CD4-positive, alpha-beta memory T cell (primary cell): ENCODE measurements at places on chromosomes 5 and 9.
A peak's percentile ranks its signal among the peaks of the same experiment; 100 is the strongest.

DNA sequence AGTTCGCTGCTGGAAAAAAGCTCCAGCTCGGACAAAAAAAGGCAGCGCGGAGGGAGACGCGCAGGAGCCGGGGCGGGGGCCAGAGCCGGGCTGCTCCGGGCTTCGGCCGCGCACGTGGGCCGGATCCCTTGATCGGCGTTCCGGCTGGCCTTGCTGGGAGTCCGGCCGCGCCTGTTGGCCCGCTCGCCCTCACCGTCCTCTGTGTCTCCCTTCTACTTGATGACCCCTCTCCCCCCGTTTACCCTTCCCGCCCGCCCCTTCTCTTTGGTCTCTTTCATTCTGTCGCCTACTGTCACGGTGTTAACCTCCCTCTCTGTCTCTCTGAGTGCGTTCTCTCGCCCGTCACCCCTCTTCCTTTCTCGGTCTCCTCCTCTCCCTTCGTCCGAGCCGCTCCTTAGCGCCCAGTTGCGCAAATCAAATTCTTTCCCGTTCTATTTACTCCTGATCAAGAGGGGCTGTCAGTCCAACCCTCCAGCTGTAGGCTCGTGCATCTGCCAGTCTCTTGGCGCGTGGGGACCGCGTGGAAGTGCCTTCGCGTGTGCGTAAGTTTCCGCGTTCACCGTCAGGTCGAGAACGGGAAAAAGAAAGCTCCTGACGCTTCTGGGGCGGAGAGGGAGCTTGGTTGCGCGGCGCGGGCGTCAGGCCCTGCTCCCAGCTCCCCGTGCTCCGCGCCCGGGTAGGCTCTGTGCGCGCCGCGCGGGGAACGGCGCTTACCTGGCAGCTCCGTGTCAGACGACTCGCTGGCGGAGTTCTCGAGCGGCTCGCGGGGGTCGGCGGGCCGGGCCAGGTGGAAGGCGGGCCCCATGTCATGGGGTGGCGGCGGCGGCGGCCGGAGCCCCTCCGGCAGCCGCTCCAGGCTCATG is 798 bp downstream of the PITX1 start:
- DNase-seq = no peak

DNA sequence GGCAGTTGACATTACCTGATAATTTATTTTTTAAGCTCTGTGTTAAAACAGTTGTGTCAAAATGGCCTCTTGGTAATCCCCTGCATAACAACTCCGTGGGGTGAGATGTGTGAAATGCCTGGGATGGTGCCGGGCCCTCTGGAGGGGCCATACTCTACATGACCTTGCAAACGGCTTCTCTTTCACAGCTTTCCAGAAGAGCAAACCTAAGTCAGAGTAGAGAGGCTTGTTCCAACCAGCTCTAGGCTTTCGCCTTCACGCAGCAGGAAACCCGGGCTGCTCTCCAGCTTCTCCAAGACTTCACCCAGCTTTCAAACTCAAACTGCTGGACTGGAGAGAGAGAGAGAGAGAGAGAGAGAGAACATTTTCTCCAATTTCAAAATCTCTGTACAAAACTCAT is 120.1 kb downstream of the SNX18 start:
- no peak for DNase-seq

DNA sequence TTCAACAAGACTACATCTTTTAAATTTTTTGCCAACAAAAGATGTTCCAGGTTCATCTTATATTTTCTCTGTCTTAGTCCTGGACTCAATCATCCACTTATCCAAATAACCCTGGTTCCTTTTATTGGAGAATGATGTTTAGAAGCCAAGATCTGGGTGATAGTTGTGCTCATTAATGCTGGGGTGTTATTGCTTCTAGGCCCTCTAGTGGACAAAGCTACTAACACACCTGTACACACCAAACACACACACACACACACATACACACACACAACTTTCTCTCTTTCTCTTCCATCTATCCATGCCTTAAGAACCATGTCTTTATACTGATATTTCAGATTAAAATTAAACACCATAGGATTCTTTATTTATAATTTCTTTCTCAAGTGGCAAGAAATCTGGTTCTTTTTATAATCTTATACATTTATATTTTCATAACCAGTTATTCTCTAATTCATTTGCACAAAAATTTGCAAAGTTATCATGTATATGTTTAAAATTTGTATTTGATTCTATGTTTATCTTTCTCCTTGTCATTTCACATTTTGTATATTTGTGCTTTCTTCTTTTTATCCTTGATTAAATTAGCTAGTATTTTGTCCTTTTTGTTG is 179.1 kb upstream of the SMIM23 start:
- DNase-seq = no peak

GRCh38 chr5:154230526-154230925 is 40.0 kb downstream of the GALNT10 start:
- DNase-seq = no peak

DNA sequence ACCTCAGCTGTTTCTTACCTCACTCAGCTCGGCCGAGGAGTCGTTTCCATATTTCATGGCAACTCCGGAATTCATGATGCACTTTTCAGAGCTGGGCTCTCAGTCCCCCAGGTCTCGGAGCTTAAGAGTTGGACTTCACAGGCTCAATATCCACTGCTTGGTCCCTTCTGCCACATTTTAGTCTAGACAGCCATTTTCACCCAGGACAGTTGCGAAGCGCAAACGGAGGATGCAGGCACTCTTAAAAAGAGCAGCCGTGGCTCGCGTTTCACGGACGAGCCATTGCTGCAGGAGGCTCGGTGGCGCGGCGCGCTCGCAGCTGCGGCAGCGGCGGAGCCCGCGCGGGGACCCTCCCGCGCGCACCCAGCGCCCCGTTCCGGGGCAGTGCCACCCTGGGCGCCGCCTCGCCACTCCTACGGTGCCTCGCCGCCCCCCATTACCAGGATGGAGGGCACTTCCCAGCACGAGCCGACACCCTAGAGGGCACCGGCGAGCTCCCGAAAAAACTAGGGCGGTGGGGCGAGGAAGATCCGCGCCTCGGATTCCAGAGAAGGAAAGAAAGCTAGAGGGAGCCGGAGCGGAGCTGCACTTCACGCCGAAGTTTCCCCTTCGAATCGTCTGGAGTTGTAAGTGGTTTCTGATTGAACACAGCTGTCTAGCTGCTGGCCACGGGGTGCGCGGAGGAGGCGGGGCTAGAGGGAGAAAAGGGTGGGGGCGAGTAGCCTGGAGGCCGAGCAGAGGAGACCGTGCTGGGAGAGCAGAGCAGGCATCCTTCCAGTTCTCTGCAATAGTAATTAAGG is 140.3 kb downstream of the TSSK1B start:
- peak; percentile 75 for DNase-seq

DNA sequence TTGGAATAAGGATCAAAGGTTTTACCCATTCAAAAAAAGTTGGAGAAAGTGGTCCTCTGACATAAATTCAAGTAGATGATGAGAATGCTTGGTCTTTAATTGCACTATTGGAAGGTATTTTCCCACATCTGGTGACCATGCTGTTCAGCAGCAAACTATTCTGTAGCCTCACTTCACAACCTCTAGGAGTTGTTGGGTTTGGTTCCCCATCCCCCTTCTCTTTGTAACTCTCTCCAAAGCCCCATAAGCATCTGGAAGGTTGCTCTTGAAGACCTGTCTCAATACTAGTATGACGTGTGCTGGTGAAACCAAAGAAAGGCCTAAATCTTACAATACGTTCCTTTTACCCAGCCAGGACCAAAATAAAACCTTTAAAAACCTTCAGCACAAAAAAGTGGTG is 8.5 kb downstream of the RGMB start:
- no peak for DNase-seq

DNA sequence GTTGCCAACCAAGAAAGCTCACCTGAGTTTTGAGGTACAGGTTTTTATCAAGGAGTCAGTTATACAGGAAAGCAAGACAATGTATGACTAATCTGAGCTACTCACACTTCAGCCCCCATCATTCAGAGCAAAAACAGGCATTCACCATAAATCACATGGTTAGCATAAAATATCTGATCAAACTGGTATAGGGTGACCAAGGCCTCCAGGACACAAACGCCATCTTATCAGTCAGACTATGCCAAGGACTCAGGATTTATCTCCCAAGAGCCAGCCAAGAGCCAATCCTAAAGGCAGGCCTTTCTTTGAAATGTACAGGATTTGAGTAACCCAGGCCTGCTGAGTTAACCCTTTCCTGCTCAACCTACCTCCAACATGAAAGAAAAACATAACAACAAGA is 313.0 kb upstream of the NREP start:
- DNase-seq = no peak

- DNase-seq = no peak
Measured at GRCh38 chr5:37876943-37877342, 37.1 kb upstream of the GDNF start.

GRCh38 chr5:172795318-172795977 is 24.5 kb upstream of the DUSP1 start:
- DNase-seq = no peak

DNA sequence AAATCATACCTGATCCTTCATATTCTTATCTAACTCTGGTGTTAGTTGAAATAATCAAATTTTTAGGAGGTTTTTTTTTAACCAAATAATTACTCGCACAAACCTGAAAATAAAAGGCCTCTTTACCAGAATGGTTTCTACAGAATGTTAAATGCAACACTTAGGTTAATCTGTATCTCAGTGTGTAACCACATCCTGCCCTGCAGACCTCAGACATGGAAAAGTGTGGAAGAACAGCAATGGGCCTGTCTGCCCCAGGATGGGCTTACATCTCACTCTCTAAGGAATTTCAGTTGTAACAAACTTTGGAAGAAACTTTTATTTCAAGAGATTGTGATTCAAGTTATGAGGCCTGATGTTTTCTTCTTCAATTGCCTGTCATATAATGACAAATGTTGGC is 32.5 kb upstream of the MIER3 start:
- DNase-seq = no peak

DNA sequence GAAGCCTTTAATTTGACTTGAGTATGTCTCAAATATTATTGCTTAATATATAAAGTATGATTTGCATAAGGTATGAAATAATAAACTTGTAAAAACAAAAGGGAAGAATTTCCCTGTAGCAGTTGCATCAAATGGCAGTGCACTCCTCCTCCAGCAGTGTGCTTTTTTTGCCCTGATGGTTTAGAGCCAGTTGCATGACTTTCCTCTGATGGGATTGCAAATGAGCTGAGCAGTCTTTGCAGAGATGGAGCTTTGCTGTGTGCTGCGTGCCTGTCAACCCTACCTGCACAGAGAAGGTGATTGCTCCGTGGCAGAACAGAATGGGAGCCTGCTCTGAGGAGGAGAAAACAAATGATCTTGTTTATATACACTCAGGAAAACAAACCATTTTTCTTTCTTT is 22.7 kb upstream of the CATSPER3 start:
- DNase-seq = no peak

DNA sequence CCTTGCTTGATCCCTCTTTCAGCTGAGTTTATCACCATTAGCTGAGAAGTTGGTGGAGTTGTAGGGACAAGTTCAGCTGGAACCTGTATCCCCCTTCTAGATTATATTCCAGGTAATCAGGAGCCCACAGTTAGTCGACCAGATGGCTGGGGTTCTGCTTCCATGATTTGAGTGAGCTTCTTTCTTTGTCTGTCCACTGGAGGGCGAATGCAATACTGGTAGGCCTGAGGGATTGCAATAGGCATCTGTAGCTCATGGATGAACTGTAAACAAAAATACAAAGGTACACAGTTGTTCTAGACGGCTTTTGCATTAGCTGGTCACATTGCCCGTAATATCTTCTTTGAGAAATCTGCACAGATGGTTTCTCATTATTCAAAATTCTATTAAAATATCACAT is 88.9 kb downstream of the PCSK5 start:
- no peak for DNase-seq

DNA sequence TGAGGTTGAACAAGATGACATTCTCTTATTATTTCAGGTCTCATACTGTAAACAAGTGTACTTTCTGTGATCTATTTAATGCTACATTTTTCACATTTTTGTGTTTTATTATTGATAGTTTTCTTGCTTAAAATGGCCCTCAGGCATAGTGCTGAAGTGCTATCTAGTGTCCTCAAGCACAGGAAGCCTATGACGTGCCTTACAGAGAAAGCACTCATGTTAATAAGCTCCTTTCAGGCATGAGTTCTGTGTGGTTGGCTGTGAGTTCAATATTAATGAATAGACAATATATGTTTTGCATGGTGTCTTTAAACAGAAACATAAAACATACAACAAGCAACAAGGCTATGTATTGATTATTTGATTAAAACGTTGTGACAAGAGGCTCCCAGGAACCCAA is 450.1 kb downstream of the PLK2 start:
- no peak for DNase-seq

DNA sequence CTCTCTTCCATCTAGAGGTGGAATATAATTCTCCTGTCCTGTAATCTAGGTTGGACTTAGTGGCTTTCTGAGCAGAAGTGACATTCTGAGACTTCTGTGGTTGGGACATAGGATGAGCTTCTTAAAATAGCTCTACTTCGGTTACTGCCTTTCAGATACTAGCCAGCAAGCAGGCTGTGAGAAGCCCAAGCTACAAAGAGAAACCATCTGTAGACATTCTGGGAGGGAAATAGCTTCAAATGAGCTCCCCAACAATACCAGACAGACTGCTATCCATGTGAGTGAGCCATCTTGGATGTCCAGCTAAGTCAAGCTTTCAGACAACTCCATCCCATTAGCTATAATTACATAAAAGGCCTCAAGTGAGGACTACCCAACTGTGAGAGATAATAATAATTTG is 568.9 kb downstream of the DMRTA1 start:
- DNase-seq = no peak

- no peak for DNase-seq
Measured at GRCh38 chr5:32426440-32427151, 17.9 kb downstream of the ZFR start.

- DNase-seq = no peak
Measured at GRCh38 chr9:87991151-87991870, 17.0 kb upstream of the CDK20 start.

DNA sequence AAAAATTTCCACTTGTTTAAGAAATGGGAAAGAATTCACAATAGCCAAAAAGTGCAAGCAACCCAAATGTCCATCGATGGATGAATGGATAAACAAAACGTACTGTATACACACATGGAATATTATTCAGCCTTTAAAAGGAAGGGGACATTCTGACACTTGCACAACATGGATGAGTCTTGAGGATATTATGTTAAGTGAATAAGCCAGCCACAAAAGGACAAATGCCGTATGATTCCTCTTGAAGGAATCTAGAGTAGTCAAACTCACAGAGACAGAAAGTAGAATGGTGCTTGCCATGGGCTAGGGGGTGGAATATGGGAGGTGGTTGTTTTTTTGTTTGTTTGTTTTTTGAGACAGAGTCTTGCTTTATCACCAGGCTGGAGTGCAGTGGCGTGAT is 3.8 kb upstream of the ATP6V0E1 start:
- no peak for DNase-seq

- peak; percentile 56 for DNase-seq
Measured at GRCh38 chr5:151222790-151223446, 974 bp downstream of the CCDC69 start.
